Osteocyte (in vitro differentiated cells): ENCODE measurements at places on chromosomes 2 and 18. TPM values are rescaled to one million over a fixed set of nuclear protein-coding genes. Genes with fewer than 3 reads are reported as not detected.
A peak's percentile ranks its signal among the peaks of the same experiment; 100 is the strongest.

DNA sequence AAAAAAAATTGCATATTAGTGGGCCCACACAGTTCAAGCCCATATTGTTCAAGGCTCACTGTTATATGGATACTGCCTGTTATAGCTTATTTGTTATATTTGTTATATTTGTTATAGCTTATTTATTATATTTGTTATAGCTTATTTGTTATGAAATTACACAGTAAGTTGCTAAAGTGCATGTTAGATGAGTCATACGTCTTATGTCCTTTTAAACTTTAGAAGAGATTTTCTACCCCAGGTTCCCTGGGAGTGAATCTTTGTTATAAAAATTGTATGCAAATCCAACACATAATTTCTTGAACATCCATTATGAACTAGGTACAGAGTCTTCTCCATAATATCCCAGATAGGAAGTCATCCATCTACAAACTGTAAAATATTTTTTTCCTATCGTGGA is 22.1 kb downstream of the HTR2B start:
- no peak for DNase-seq

GRCh38 chr2:196291873-196292800 is 120.8 kb upstream of the STK17B start:
- no peak for DNase-seq

DNA sequence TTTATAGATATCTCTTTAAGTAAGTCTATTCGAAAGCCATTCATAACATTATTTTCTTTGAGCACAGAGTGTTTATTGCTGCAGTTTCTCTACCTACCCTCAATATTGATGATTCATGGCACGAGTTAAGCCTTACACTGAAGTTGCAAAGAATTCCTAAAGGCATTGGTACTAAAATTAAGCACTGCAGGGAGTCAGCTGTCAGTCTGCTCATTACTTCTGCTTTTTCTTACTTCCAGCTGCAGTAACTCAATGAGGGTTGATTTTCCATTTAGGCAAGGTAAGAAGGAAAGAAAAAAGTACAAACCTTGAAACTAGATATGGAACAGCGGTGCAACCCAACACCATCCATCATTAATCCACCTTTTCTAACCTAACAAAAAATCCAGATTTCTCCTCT is 65.2 kb downstream of the RNF152 start:
- no peak for DNase-seq

Gene BOK
- 45.0 and 47.5 TPM in 2 replicates for total RNA-seq

Gene ASXL3
- total RNA-seq: 7.2 and 10.1 TPM in 2 replicates

DNA sequence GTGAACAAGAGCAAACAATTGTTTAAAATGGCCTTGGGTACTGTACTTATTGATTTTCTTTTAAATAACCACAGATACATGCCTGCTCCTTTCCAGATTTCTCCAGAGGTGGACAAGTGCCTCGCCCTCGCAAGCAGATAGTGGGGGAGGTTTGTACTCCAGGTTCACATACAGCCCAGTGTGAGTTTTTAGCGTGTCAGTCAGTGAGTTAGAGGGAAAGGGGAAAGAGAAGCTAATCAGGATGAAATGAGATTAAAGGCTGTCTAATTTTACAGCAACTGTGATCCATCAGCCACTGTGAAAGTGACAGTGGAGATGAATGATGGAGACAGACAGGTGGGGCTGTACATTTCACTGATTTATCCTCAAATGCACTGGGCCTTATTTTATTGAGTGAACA is 74.7 kb downstream of the KLHL14 start:
- DNase-seq: no peak

GRCh38 chr2:232623768-232624765 is 9.3 kb upstream of the EFHD1 start:
- DNase-seq: no peak

- DNase-seq: no peak
Observed at GRCh38 chr2:55970500-55970899, 46.9 kb upstream of the EFEMP1 start.

DNA sequence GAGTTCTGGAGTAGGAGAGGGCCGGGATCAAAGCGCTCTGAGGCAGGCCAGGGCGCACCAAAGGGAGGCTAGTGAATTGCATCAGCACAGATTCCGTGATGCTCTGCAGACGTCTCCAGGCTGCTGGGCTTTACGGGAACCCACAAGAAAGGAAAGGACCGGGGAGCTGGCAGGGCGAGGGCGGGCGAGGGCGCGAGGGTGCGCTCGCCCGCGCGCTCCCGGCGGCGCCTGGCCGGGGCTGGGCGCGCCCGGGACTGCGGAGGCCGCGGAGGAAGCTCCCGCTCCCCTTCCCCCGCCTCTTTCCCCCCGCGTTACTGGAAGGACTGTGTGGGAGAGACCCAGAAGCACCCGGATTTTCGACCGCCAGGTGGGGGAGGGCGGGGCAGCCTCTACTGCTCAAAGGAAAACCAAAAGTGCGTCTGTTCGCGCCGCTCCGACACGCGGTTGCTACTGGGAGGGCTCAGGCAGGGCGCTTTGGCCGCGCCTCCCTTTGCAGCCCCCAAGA is 2.4 kb upstream of the FOSL2 start:
- peak; percentile 88 for DNase-seq

Gene MC2R
- not detected in 2 replicates for total RNA-seq

- DNase-seq: no peak
Observed at GRCh38 chr2:43265421-43265820, 39.0 kb upstream of the ZFP36L2 start.

DNA sequence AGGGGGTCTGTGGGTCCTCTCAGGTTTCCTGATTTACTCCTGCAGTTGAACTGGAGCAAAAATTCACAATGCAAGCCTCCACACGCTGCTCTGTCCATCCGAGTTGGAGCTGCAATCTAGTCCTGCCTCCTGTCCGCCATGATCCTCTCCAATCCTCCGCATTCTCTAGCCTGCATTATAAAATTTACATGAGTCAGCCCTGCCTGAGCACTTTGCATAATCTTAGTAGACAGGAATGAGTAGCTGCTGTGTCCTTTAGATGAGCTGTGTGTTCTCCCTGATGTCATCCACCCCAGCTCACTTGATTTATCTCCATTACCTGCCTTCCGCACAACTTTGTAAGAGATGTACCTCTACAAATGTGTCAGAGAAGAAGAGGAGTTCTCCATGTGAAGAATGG is 355.6 kb downstream of the STK39 start:
- no peak for DNase-seq

DNA sequence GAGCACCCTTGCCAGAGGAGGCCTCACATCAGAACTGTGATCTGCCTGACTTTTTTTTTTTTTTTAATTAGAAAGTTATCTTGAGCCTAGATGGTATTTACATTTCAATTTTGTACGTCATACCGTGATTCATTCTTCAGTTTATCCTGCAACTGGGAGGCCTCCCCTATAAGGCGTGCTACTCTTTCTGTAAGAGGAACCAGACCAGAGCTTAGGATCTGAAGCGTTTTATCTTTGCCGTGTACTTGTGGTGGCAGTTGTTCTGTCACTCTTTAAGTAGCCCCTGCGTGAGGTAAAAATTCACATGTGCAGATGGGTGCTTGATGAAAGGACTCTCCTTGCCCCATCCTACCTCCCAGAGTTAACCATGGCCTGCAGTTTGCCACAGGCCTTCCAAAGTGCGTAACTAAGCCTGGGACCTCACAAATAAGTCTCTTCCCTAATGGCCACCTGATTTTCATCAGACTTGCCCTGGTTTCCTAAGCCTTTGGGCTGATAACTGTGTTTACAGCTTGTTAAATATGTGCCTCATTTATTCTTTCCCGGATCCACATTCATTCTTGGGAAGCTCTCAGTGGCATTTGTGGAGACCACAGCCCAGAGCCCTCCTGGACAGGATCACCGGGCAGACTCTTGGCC is 96.0 kb downstream of the MTCL1 start:
- DNase-seq: no peak

Gene ABCG8
- total RNA-seq: not detected in 2 replicates

Gene PID1
- not detected in 2 replicates for total RNA-seq

- no peak for DNase-seq
Observed at GRCh38 chr2:170455617-170456426, 259.3 kb upstream of the SP5 start.

GRCh38 chr2:105236060-105236424 is 5.5 kb upstream of the GPR45 start:
- DNase-seq: no peak

Gene DYTN
- total RNA-seq: not detected in 2 replicates

GRCh38 chr2:112692918-112693317 is 27.9 kb upstream of the NT5DC4 start:
- peak; percentile 53 for DNase-seq
